ENCODE measurements at places on chromosomes 12 and 14.

DNA sequence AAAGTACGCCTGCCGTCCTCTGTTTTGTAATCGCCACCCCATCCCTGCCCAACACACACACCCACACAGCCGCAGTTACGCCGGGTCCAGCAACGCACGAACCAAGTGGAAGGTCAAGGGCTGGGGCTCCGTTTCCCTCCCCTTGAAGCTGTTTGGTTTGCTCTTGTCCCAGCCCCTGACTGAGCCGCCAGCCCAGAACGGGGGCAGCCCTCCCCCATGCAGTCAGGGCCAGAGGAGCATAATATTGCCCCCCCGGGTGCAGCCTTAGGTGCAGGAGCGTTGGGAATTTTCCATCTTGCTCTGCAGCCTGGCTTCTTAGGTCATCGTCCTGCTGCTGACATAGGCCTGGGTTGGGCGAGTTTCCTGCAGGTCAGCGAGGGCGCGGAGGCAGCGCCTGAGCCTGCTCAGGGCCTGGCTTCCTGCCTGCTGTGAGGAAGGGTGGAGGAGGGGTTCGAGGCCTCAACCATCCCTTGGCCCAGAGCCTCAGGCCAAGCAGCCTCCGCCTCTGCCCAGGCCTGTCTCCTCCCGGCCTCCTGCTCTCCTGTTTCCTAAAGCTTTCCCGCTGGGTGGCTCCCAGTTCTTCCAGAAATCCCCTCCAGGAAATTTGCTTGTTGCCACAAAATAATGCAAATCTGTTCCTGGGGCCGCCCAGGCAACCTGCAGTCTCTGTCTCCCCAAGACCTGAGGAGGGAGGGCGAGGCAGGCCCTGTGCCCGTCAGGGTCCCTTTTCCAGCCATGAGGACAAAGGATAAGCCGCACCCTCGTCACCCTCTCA is 44.5 kb downstream of the PSMA6 start:
- DNase-seq = no peak

- no peak for DNase-seq
These were observed 49.1 kb upstream of the PTPRB start for GRCh38 chr12:70686299-70686698.

DNA sequence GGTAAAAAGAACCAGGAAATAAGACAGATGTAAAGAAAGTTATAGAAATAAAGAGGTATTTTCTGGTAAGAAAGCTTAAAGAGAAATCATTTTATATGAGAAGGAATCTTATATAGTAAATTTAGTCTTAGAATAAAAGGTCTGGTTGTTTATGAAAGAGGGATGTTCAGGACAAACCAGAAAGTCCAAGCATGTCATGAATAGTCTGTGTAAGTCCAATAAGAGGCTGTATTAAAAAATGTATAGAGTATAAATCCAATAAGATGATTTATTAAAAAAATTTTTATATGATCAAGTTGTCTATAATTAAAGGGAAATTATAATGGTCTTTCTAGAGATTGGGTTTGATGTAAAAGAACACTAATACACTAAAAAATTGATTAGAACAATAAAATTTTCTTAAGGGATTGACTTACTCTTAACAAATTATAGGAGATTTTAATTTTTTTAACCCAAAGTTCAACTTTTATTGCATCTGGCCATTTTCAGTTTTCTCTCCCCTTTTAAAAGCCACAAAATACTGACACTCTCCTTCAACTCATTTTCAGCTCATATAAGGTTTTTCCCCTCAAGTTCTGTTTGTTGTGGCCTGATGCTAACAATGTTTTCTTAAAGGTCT is 35.1 kb downstream of the ST8SIA1 start:
- DNase-seq = peak; percentile 11

DNA sequence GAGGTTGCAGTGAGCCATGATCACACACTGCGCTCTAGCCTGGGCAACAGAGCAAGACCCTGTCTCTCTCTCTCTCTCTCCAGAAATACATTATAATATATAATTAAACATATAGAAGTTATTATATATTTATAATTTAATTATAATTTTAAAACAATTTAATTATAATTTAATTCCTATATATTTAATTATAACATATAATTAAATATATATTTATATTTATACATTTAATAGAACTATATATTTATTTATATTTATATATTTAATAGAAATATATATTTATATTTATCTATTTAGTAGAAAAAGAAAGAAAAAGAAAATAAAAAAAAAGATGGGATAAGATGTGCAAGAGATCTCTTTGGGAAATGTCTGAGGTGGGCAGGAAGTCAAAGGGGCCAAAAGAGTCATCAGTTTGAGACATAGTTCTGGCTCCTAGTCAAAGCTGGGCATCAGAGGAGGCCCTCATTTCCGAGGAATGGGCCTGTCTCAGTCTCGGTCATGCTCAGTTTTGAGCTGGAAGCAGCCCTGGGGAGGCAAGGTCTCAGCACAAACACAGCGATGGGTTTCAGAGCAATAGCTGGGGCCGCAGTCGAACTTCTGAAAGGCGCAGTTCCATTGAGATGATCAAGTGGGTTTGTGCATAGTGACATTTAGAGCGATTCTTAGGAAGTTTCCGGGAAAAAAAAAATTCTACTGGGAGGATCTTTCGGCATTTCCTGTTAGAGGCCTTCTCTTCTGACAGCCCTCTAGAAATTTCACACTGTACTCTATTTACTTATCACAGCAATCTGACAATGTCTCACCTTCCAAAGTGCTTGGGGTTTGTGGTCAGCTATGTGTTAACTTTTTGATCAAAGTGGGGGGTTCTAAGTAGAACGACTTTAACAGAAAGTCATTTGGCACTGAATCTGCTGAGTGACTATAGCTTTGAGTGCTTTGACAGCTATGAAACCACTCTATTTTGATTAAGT is 58.7 kb upstream of the GZMB start:
- peak; percentile 96 for DNase-seq
